ENCODE measurements at places on chromosomes 7 and 10.

GRCh38 chr7:23472046-23472445 is 1.8 kb upstream of the IGF2BP3 start:
- peak; percentile 42 for DNase-seq

DNA sequence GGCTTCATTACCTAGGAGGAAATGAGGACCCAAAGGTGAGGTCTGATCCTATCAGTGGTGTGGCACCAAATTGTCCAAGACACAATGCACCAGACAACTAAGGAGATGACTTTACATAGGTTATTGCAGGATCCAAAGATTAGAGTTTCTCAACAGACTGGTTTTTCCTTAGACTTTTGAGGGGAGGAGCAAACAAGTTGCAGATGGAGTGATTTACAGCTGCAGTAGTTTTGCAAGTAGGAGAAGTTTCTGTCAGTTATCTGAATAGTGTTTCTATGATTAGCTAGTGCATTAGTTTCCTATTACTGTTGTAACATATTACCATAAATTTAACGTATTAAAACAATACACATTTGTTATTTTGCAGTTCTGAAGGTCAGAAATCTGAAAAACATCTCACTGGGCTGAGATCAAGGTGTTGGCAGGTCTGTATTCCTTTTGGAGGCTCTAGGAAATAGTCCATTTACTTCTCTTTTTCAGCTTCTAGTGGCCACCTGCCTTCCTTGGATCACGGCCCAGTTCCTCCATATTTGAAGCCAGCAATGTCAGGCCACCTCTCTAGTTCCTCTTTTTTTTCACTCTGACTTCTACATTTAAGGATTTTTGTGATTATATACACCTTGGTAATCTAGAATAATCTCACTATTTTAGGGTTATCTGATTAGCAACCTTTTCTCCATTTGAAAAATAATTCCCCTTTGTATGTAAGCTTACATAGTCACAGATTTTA is 994.9 kb downstream of the REEP3 start:
- no peak for DNase-seq

DNA sequence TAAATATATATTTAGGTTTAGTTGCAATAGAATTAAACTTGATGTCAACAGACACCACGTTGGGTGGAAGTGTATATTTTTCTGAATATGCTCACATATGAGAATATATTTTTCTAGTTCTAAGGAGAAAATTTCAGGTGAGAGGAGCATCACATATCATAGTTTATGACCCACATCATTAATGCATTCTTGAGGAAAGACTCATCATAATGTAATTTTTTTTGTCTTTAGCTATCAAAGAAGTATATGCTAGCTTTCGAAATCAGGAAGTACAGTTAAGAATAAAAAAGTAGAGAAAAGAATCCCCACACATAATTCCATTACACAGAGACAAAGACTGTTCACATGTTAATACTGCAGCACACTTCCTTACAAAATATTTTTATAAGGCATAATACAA is 30.4 kb downstream of the A1CF start:
- DNase-seq = no peak

DNA sequence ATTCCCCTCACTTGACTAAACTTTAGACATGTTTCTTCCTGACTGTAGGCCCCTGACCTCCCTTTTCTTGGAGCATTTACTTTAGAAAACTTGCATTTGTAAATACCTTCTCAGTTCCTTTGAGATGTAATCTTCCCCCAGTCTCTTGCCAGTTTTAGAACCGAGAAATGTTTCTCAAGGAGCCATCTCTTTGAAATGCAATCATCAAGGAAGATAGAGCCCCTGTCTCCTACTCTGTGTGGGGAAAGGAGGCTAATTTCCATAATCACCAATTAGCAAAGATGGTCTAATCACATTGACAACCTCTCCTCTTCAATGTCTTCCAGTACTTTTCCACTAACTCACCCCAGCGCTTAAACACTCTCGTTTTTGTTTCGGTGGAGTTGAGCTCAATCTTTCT is 70.0 kb upstream of the SMIM30 start:
- DNase-seq = no peak

DNA sequence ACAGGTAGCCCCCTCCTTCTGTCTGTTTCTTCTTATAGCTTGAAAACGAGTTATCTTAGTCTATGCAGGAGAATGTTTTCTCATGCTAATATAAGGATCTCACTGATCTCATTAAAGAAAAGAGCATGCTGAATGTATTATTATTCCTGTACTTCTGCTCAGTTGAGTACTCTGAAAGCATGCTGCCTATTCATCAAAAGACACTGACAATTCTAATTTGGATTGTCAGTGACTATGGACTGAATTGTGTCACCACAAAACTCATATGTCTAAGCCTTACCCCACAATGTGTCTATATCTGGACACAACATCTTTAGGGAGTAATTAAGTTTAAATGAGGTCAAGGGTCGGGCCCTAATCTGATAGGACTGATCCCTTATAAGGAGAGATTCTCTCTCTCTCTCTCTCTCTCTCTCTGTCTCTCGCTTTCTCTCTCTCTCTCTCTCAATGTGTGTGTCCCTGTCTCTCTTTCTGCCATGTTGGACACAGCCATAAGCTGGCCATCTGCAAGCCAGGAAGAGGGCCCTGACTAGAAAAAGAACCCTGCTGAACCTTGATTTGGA is 98.4 kb downstream of the GNAT3 start:
- DNase-seq = no peak

- no peak for DNase-seq
Observed at GRCh38 chr7:101555921-101556275, 73.2 kb downstream of the MYL10 start.

Measured in SW480 (cell line).